ENCODE measurements at places on chromosomes 13 and 19. TPM values are rescaled to one million over a fixed set of nuclear protein-coding genes. Genes with fewer than 3 reads are reported as not detected.

The CLC gene
- not detected for total RNA-seq

The OR4F17 gene
- total RNA-seq: not detected

The ZNF772 gene
- 7.2 TPM for total RNA-seq

The CYSLTR2 gene
- 0.59 TPM for total RNA-seq
